M059J (cell line): ENCODE measurements at places on chromosomes 5 and 9. TPM values are rescaled to one million over a fixed set of nuclear protein-coding genes. Genes with fewer than 3 reads are reported as not detected.

DNA sequence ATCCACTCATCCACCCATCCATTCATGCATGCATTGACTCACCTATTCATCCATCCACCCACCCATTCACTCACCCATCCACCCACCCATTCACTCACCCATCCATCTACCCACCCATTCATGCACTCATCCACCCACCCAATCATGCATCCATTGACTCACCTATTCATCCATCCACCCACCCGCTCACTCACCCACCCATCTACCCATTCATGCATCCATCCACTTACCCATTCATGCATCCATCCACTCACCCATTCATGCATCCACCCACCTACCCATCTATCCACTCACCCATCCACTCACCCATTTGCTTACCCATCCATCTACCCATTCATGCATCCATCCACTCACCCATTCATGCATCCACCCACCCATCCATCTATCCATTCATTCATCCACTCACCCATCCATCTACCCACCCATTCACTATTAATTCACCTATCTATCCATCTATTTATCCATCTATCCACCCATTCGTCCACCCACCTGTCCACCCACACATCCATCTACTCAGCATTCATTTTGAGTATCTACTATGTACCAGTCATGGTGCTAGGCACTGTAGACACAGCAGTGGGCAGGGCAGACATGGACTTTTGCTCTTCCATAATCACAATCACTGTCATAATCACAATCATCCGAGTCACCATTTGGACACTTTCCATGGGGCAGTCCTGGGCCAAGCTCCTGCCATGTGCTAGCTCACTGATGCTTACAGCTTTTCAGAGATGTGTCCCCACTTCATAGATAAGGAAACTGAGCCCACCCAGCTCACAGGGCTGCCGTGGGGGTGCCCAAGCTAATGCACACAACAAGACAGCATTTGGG lies 34.4 kb downstream of the HMCN2 start:
- DNase-seq, result no peak

PPP1R26 gene
- total RNA-seq, result 9.6 and 17.1 TPM in 2 replicates

C9orf57 gene
- 0.15 TPM in 1 of 2 replicates, not detected in the other for total RNA-seq

GRCh38 chr5:9540791-9541190 lies 5.1 kb downstream of the SEMA5A start:
- DNase-seq, result peak; percentile 71

DNA sequence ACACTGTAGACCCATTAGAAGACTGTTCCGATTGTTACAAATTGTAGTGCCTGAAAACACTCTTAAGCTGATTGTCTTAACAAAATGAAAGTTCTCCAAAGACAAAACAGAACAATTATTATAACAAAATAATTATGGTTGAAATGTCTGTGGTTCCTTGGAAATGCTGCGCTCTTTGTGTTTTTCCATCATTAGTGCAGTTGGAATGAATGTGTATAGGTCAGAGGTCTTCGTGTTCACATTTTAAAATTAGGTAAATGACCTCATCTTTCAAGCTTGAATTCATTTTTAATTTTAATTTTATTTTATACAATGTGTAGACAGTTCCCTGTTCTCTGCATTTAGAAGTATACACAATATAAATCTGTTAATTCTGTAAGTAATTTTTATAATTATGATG lies 56.7 kb upstream of the NXNL2 start:
- DNase-seq, result peak; percentile 43

DNA sequence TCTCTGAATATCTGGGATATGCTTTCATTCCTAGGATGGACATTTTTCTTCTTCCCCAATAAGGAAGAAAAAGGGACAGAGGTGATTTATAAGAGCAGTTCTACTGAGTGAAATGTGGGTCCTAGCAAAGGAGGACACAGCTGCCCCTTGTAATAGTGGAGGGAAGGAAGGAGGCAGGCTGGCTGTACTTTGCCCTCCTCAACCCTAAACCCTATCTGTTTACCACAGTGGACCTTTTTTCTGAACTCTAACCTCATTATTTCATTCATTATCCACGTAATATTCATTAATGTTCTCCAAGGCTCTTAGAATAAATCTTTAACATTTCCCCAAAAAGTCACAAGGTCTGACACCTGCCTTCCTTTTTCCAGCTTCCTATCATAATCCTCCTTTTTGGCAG lies 37.8 kb downstream of the GHR start:
- DNase-seq, result no peak

- DNase-seq, result no peak
Observed at GRCh38 chr9:110995420-110996340, 42.6 kb downstream of the LPAR1 start.

DNA sequence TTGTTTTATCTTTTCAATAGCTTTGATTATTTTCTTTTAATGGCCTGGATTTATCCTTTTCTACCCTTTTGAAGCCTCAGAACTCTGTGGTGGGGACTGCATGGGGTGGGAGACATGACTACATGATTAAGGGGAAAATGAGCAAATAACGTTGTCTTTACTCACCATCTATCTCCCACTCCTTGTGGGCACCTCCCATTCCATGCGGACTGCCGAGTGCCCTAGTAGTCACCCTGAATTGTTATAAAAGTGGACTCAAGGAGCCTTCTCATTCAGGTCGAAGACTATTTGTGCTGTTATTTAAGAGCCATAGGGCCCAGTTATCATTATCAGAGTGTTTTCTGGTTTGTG lies 281.8 kb downstream of the MLLT3 start:
- no peak for DNase-seq

PCDHGB3 gene
- 0.49 and 0.54 TPM in 2 replicates for total RNA-seq

DNA sequence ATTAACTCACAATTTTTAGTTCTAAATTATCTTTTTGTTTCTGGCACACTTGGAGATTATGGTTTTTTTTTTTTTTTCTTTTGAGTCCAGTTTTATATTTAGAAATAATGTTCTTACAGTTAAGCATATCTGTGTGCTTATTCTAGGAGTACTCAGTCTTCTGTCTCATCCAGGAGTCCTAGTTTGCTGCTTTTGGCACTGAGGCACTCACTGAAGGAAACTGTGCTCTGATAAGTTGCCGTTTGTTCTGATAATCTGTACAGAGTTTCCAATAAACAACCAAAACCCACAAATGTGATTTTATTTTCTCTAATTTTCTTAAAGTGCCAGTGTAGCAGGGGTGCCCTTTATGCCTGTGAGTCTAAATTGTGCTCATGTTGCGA lies 251.0 kb downstream of the LRRC70 start:
- no peak for DNase-seq

GRCh38 chr9:33291031-33291397 lies 698 bp downstream of the NFX1 start:
- DNase-seq, result no peak

DNA sequence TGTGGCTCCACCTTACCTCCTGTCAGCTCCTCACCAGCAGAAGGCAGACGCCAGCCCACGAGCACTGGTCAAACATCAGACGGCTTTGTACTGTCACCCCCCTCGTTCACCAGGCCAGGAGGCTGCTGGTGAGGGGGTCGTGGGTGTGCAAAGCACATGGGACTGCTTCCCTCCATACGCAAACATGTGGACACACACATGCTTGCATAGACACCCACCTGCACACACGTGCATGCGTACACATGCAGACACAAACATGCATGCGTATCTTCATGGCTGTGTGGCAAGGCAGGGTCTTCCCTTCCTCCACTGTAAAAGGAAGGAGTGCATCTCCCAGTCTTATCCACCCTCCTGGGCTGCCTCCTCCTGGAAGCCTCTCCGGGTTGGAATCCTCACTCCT lies 178.5 kb downstream of the OLFM1 start:
- DNase-seq, result no peak

NUP188 gene
- total RNA-seq, result 67.6 and 77.6 TPM in 2 replicates

LAMC3 gene
- not detected in 2 replicates for total RNA-seq

- no peak for DNase-seq
Observed at GRCh38 chr9:4793459-4794395, 983 bp downstream of the RCL1 start.

DNA sequence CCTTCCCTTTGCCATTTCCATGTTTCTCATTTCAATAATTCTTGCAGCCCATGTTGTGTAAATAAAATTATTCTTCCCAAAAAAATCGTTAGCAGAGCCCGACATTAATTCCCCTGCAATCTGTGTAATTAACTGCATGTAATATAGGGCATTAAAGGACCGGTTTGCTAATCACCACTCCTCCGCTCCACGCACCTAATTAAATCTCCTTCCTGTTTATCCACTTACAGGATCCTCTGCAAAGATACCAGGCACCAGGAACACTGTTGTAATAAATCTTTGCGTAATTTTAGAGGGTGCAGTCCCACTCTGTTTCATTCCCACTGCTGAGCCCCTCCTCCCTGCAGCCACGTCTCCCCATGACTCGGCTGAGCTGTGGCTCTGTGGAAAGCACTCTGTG lies 105.0 kb upstream of the PPP1R26 start:
- DNase-seq, result no peak

DNA sequence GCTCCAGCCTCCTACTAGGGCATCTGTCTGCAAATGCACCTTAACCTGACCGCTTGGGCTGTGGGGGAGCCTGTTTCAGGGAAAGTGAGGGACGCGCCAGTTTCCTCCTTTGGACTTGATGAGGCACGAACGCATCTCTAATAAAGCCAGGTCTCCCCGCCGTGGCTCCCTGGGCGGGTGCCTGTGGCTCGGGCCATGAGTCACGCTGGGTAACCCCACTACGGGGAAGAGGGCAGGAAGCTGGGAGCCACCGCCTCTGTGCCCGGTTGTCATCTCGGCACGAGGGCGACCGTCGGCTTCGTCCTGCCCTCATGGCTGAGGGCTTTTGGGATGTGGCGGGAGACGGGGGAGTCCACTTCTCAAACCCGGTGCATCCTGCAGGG lies 12.1 kb downstream of the NOTCH1 start:
- DNase-seq, result no peak

FOXD4L3 gene
- not detected in 2 replicates for total RNA-seq

- no peak for DNase-seq
Observed at GRCh38 chr9:4691795-4692194, 12.4 kb downstream of the CDC37L1 start.

WHRN gene
- total RNA-seq, result 1.8 and 3.5 TPM in 2 replicates

DNA sequence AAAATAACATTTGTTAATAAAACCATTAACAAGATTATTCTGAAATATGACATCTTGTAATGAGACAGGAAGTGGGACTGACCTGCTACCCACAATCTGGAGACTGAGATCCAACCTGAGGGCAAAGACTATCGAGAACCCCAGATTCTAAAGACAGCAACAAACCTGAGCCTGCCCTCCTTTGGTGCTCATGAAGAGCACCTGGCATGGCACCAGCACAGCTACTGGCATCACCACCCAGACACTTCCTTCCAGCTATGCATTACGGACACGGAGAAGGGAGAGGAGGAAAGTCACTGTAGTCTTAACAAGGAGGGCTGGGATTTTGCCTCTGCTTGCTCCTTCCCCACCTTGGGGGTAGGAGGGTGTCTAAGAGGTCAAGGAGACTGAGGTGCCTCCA lies 105.5 kb downstream of the AUH start:
- DNase-seq, result no peak

DNA sequence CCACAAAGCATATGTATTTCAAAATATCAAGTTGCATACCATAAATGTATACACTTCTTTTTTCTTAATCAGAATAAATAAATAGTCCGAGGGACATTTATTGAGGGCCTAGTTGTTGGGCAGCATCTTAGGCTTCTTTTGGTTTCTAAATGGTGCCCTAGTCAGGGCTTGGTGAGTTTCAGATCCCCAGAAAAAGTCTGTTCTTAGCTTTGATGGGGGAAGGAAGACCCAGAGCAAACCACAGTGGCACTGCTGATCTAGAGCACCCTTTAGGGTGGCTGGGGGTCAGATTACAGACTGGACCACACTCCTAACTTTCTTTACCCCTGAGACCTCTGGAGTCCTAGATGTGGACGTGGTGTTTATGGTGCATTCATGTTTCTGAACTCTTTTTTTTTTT lies 97.8 kb downstream of the C9orf152 start:
- DNase-seq, result no peak

GPR150 gene
- total RNA-seq, result 0.34 and 2.4 TPM in 2 replicates

IL5 gene
- total RNA-seq, result not detected in 2 replicates

- no peak for DNase-seq
Observed at GRCh38 chr9:76545191-76545590, 86.2 kb downstream of the GCNT1 start.

DNA sequence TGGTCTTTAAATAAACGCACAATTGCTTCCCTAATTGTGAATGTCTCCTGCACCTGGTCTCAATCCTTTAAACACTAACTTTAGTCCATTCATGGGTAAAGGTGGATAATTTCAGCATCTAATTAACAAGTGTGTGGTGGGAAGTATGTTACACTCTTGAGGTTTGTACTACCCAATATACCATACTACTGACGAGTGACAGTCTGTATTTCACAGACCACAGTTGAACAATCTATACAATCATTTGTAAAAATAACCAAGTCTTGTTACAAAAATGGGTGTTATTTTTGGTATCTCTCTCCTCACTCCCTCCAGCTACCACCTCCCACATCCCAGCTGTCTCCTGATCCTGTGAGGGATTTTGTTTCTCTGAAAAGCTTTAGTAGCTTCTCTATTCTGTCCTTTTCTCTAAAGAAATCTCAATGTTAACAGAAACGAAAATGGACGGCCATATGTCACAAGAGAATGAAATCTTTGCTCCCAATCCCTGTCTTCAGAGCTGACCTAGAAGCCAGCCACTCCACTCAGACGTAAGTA lies 62.3 kb upstream of the ZNF366 start:
- no peak for DNase-seq

DNA sequence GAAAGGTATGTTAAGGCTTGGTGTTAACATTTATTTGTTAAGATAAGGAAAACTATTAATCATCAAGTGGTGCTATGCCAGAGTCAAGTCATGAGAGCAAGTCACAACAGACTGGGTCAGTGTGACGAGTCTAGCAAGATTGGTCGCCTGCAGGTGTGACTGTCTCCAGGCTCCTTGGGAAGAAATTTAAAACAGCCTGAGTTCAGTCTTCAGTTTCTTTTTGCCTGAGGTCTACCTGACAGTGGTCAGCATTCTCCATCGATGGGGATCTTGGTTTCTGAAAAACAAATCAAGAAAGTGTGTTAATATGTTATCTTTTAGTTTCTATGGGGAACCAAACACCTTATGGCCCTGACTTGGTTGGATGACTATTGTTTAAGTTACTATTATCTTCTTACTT lies 56.3 kb downstream of the CETN3 start:
- DNase-seq, result no peak

GRCh38 chr9:69179037-69179436 lies 5.0 kb downstream of the TJP2 start:
- DNase-seq, result no peak

GRCh38 chr5:150114773-150115408 lies 28.5 kb upstream of the CSF1R start:
- DNase-seq, result no peak

SPINK4 gene
- not detected in 2 replicates for total RNA-seq

PPP3R2 gene
- total RNA-seq, result not detected in 2 replicates
